ENCODE measurements at places on chromosomes 1 and 21.

DNA sequence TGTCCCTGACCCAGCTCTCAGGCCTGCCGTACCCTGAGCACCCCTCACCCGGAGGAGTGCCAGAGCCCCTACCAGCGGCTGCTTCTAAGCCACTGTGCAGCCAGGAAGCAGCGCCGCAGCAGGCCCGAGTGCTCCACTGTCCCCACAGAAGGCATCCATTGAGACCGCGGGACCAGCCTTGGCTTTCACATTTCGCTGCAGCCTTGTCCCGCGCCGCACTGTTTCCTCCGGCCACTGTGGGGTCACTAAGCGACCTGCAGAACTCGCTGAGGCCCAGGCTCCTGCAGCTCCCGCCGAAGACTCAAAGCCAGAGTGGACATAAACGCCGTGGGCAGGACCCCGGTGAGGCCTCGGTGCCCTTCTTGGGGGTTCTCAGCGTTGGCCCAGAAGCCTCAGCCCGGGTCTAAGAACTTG lies 3.0 kb downstream of the ALX3 start:
- no peak for DNase-seq

DNA sequence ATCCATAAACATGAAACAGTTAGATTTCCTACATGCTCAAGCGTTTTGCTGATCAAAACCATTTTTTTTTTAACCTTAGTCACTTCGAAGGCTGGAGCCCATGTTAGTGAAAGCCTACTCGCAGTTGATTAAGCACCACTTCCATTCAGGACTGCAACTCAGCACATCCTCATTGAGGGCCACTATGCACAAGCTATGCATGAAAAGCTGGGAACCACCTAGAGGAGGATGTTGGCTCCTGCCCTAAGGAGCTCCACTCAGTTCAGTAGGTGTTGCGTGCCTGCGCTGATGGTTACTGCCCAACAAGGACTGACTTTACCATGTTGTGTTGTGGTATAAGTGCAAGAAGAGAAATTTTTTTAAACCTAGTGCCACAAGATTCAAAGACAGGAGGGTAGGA lies 181.4 kb upstream of the L1TD1 start:
- DNase-seq, result no peak

- no peak for DNase-seq
These were observed 159.9 kb upstream of the HMCN1 start for GRCh38 chr1:185574139-185574875.

DNA sequence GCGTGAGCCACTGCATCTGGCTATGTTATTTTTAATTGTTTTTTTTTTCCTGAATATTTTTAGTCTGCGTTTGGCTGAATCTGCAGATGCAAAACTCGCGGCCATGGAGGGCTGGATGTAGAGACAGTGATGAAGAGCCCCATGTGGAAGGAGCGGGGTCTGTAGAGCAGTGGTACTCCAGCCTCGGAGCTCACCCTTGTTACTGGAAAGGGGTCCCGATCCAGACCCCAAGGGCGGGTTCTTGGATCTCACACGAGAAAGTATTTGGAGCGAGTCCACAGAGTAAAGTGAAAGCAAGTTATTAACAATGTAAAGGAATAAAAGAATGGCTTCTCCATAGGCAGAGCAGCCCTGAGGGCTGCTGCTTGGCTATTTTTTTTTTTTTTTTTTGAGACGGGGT lies 2.7 kb downstream of the TRPM2 start:
- no peak for DNase-seq

DNA sequence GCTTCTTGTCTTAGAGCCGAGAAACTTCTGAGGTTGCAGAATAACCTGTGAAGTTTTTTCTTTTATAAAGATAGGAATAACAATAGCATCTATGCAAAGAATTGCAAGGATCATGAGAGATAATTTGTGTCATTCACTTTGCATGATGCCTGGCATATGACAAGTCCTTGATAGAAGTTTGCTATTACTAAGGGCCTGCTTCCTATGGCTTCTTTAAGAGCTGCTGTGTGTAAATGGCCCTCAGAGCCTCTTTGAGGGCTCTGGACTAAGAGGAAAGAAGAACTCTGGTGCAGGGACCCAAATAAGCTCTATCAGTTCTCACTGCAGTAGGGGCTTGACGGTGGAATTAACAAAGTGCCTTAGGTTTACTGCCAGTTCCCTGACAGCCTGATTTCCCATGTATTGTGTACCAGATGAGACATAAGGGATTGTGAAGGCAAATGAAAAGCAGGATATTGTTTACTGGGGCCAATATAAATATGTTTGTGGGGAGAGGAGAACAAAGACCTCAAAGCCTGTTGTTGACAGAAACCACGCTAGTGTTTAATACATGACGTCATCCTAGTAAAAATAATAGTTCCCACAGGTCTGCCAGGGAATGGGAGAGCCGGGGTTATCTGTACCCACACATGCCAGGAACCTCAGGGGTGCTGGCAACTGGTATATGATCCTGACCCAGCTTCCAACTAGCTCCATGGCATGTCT lies 131.2 kb upstream of the UBE2U start:
- DNase-seq, result no peak

DNA sequence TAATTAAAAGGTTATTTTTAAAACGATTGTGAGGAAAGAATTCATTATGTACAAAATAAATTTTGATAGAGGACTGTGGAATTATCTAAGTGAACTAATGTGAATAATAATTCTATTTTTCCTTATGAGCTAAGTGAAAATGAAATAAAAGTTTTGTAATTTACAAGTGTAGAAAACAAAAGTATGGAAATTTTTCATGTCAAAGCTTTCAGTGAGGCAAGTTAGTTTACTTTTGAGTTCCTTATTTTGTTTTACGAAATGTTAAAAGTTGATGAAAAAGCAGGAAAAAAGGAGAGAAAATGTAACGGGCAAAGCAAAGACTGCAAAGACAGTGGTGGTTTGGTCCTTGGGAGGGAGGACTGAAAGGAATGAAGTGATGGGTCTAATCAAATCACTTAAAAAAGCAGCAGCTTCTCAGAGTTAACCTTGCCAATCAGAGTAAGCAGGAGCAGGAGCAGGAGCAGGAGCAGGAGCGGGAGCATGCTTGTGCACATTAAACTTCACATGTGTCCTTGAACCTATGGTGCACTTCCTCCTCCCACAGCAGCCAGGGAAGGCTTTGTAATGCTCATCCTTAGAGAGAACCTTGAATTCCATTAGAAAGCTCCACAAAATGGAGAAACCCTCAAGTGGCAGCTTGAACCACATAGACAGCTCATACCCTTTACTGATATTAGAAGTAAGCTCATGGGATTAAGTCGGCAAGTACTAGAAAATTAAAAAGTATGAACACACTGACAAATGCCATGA lies 133.4 kb downstream of the LHX4 start:
- DNase-seq, result no peak
